NCI-H1048 (cell line): ENCODE measurements at places on chromosomes 3 and 15.

DNA sequence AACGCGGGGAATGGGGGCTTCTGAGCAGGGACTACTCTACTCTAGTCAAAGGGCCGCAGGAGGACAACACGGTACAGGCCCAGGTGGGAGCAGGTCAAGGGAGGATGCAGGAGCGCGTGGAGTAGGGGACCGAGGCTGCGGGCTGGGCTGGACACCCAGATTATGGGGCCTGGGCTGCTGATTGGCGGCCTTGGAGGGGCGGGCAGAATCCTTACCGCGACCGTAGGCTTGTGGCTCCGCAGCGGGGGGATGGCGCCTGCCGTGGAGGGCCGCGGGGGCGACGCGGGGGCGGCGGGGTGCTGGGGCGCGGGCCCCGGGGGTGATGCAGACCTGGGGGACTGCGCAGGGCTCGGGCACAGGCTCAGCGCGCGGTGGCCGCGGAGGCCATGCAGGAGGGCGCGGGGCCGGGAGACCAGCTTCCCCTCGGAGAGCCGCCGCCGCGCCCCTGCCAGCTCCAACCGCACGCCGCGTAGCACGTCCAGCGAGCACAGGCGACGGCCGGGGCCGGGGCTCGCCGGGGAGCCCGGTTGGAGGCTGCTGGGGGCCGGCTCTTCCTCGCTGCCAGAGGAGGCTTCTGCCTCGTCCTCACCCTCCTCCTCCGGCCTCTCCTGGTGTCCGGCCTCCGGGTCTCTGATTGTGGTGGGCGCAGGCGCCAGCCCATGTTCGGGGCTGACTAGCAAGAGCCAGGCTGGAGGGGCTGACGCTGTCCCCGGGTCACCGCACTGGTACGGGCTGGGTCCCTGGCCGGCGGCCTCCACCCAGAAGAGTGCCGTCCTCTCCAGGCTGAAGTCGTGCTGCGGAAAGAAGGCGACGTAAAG is 12.9 kb downstream of the UBAP1L start:
- no peak for DNase-seq

GRCh38 chr3:42489937-42490227 is 12.6 kb upstream of the VIPR1 start:
- no peak for DNase-seq

DNA sequence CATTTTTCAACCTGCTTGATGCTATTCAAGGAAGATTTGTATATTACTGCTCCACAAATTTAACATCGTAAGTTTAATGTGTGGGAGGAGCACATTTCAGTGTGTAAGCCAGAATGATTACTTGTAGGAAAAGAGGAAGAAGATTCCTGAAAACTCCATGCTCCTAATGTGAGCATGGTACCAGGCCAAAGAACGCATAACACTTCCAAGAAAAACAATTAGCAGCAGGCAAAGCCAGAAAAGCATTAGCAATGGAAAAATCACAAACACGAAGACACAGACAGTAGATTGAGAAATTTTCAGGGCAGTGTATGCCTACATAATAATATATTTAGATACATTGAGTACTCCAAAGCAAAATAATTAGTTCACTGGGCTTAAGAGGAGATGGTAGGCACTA is 96.6 kb upstream of the CBLB start:
- DNase-seq: no peak

- DNase-seq: no peak
These were observed 7.8 kb downstream of the SCG5 start for GRCh38 chr15:32649342-32649741.

- no peak for DNase-seq
These were observed 27.6 kb downstream of the MAPKAPK3 start for GRCh38 chr3:50644561-50644960.

- no peak for DNase-seq
These were observed 587.9 kb downstream of the GBE1 start for GRCh38 chr3:81173514-81173913.

GRCh38 chr3:124277144-124277890 is 285.4 kb upstream of the ROPN1 start:
- DNase-seq: no peak

DNA sequence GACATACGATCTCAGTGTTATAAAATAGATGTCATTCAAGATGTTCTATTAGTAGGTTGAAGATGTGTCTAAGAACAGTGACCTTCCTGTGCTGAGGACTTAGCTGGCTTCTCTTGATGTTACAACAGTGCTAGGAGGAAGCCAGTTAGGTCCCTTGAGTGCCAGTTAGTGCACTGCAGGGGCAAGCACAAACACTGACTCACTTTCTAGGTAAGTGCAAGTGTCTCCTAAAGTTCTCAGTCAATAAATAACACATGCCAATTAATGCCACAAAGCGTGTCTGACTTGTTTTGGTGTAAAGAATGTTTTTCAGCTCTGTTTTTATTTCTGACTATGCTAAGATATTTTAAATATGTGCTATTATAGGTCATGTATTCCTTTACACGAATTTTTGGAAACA is 211.8 kb downstream of the NAALADL2 start:
- DNase-seq: no peak

GRCh38 chr15:40739854-40740253 is 15.2 kb downstream of the RMDN3 start:
- no peak for DNase-seq

GRCh38 chr3:195752546-195753331 is 32.0 kb downstream of the MUC20 start:
- DNase-seq: no peak

DNA sequence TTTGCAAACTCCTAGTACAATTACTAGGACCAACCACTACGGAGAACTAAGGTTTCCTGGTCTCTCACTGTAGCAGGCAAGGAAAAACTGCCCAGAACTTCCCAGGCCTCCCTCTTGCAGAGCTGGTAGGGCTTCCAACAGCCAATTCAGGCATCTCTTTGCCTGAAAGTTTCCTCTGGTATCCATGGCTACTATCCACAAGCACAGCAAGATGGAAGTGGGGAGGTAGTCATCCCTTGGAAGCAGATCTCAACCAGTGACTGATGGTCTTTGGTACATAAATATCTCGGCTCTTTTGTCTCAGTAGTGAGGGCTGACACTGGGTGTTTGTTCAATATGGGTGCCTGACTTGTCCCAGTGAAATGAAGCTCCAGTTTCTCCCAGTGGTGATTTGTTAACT is 201.3 kb upstream of the MRPL3 start:
- no peak for DNase-seq

DNA sequence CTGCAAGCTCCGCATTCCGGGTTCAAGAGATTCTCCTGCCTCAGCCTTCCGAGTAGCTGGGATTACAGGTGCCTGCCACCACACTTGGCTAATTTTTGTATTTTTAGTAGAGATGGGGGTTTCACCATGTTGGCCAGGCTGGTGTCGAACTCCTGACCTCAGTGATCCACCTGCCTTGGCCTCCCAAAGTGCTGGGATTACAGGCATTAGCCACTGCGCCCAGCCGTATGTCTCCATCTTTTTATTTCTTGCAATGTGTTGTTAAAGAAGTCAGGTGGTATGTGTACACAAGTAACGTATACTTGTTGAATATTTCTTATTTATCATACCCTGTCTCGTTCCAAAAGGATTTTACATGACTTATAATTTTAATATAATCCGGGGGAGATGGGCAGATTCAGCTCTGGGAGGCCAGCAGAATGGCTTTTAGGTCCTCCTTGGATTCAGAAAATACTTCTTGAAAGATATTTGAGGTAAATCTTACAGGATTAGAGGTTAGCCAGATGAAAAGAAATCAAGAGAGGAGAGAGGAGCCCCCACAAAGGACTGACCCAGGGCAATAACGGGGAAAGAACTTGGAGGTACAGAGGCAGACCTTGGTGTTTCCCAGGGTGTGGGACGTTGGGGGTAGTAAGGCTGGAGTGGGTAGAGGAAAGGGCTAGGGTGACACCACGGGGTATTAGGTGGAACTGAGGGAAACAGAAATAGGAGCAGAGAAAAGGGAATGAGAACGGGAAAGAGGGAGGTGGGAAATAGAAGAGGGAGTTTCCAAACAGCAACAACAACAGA is 27.2 kb upstream of the MUC20 start:
- no peak for DNase-seq

DNA sequence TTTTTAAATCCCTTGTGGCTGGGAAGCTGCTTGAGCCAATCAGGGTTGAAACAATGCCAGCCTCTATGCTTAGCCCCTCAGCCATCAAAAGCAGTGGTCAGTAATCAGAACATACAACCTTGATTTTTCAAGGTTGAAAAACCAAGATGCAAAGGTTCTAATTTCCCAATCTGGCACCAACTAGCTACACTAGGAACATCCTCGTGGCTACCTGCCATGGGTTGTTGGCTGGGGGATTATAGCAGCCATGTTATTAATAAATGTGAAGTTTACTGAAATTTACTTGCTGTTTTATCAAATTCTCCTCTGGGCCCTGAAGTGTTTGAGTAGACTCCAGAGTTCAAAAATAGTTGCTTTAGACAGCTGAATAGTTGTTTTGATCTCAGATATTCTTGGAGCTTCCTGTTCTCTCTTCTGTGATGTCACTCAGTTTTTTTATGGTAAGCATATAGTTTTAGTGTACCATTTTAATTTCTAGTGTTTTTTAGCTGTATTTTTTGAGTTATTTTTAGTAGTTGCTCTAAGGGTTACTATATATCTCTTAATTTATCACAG is 31.9 kb downstream of the PCCB start:
- DNase-seq: no peak

DNA sequence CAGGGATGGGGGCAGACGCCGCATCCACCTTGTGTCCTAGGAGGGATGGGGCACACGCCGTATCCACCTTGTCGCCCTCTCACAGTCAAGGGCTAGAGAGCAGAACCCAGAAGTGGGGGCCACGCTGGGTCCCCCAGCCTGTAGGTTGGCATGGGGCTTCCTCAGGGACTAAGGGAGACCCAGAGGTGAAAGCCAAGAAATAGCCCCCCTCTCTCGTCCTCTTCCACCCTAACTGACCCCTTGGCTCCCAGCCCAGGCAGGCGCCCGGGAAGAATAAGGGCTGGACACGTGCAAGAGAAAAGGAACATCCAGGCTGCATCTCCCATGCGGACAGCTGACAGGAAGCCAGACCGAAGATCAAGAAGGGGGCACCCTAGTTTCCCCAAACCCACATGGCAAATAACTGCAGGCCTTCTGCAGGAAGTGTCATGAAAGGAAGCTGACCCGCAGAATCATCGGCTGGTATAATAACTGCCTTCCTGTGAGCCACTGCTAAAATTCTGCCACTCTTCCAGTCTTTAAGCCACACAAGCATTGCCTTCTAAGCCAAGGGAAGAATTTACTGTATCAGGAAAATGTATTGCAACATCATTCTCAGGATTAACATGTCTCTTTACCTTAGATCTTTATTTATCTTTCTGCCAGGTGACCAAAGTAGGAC is 38.5 kb upstream of the TFRC start:
- DNase-seq: no peak

- DNase-seq: no peak
These were observed 15.2 kb upstream of the C3orf49 start for GRCh38 chr3:63803911-63804310.

DNA sequence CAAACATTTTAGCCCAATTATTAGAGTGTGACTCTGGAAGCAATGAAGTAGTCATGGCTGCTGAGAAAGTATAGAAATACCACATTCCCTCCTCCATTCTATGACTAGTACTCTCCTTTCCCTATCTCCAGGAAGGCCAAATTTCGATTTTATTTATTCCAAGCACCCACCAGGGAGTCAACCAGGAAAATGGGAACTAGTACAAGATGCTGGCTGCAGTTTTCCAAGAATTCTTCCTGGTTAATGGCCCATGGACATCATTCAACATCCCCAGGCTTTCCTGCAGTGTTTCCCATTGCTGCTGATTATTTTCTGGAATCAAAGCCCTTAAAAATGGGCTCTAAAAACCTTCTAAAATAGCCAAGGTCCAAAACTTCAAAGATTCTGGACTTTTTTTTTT is 247.9 kb upstream of the STT3B start:
- no peak for DNase-seq

DNA sequence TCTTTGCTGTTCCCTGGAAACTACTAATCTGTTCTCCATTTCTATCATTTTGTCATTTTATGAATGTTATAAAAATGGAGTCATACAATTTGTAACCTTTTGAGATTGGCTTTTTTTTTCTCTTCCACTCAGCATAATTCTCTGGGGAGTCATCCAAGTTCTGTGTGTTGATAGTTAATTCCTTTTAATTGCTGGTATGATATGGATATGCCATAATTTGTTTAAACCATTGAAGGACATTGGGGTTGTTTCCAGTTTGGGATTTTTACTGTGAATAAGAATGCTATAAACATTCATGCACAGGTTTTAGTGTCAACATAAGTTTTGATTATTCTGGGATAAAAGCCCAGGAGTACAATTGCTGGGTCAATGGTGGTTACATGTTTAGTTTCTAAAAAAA is 279.4 kb downstream of the WNT5A start:
- DNase-seq: no peak

DNA sequence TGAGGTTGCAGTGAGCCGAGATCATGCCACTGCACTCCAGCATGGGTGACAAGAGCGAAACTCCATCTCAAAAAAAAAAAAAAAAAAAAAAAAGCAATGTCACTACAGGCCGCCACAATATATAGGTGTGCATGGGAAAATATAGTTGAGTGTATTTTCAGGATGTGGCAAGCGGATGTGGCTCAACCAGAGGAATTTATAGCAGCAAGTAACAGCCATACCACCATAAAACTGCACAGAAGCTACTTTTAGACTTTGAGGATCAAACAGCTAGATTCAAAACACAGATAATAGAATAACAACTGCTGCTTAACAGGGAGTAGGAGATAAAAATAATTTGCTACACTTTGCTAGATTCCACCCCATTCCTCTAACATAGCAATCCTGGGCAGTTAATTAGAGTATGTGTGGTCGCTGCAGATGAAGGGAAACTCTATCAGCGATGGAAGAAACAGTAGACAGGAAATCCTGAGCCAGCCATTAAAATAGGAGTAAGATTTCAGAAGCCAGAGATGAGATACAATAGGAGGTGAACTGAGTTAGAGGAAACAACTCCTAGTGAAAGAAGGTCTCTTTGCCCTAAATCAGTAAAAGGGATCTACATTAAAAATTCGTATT is 318.7 kb upstream of the STT3B start:
- no peak for DNase-seq

DNA sequence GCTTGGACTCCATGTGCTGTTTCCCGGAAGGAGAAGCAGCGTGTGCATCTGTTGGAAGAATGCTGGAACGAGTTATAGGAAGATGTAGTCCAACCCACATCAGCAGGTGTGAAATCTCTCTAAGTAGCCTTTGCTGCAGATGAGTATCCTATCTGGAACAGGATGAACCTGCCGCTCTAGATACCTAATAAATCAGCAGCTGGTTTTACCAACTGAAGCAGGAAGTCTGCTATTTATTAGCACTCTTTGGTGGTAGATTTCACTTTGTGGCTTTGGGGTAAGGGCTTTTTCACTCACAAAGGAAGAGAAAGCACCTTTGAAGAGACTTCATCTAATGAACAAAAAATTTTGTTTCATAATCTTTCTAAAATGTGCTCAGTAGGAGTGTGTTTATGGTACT is 66.4 kb downstream of the DCUN1D1 start:
- no peak for DNase-seq
